ENCODE measurements at places on chromosomes 11 and 22. TPM values are rescaled to one million over a fixed set of nuclear protein-coding genes. Genes with fewer than 3 reads are reported as not detected.

DNA sequence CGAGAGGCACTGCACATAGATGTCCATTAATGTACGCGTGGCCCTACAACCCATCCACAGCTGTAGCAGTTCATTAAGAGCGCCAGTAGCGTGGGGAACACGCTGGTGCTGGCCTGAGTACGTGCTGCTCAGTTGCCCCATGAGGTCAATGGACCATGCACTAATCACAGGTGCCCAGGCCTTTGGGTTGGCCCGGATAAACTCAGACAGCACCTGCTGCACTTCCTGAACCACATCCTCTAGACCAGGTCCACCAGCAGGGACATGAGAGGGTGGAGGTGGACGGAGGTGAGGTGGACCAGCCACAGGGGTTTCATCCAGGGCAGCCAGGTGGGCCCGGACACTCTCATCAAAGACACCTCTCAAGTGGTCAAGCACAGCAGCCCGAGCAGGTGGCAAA, 3.1 kb upstream of the GANAB start:
- H3K4me3 ChIP-seq: no peak overlapping the region
- H3K36me3 ChIP-seq: no peaks in the 10 kb centered on the region
- DNase-seq: no peak
- no peak overlapping the region for H3K27ac ChIP-seq

- no peak for DNase-seq
- H3K27ac ChIP-seq: no peak overlapping the region
- H3K36me3 ChIP-seq: no peaks in the 10 kb centered on the region
- H3K4me1 ChIP-seq: no peaks in the 10 kb centered on the region
- H3K4me3 ChIP-seq: no peak overlapping the region
- no peaks in the 10 kb centered on the region for H3K27me3 ChIP-seq
These were observed 1060.7 kb downstream of the FAM181B start for GRCh38 chr11:81673001-81673400.

- no peaks in the 10 kb centered on the region for H3K36me3 ChIP-seq
- H3K27ac ChIP-seq: no peak overlapping the region
- H3K4me3 ChIP-seq: no peak overlapping the region
These were observed 69.0 kb upstream of the LDLRAD3 start for GRCh38 chr11:35874751-35875450.

DNA sequence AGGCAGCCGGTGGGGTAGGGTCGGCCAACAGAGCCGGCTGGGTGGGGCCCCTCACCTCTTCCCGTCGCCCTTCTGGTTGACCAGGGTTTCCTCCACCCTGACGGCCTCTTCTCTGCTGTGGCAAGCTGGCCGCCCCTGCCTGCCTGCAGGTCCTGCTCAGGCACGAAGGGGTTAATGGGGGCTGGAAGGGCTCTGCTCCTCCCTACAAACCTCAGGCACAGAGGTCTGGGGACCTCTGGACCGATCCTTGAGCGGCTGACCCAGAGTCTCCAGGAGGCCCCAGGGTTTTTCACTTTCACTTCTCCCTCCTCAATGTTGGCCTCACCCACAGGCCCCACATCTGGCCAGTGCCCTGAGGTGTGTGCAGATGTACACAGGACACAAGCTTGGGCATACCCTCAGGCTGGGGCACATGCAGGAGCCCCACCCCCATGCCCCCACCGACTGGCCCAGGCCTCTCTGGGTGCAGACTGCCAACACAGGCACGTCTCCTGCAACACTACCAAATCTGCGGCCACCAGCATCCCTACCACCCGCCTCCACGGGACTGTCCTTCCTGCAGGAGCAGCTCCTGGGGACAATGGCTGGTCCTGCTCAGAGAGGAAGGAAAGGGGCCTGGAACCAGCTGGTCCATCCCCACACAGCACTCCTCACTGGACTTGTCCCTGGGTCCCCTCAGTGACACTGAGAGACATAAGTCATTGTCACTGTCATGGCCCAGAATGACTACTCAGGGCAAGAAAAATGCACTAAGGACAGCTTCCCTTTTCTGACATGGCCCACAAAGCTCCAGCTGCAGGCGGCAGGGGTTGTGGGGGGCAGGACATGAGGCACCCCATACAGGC, 3.2 kb upstream of the TBX1 start:
- H3K27me3 ChIP-seq: peaks cover 86% of the 10 kb centered on the region
- no peak overlapping the region for H3K27ac ChIP-seq
- H3K4me3 ChIP-seq: peak overlapping the region; percentile 8

DNA sequence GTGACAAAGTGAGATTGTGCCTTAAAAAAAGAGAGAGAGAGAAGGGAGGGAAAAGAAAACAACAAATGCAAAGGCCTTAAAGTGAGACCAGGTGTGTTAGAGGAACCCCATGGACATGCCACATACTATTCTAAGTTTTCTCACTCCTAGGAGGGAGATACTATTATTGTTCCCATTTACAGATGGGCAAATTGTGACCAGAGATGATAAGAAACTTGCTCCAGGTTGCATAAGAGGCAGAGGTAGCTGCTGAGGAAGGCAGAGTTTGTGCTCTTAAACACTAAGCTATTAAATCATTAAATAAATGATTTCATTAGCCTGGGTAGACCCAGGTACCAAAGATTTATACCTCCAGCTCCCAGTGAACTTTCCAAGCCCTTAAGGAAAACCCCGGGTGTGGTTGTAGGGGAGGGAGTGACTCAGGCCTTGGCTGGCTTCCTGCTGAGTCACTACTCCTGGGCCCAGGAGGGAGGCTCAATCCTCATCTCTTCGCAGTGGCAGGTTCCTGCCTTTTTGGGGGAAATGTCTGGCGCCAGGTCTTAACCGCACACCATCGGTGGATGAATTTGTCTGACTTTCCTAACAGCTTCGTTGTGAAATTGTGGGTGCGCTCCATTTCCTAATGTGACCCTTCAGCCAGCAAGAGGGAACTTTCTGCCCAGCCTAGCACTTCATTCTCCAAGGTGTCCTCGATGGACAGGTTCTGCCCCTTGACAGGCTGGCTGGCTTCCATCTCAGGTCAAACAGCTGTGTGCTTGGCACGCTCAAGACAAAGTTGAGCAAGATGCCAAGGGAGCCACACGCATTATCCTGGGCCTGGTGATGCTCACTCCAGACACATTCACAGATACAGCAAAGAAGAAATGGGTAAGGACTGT, 33.4 kb upstream of the PTPRJ start:
- DNase-seq: peak; percentile 82
- no peak overlapping the region for H3K4me3 ChIP-seq
- H3K4me1 ChIP-seq: no peaks in the 10 kb centered on the region

GRCh38 chr11:100557830-100558611, 129.1 kb upstream of the ARHGAP42 start:
- H3K36me3 ChIP-seq: no peaks in the 10 kb centered on the region
- H3K4me3 ChIP-seq: no peak overlapping the region
- DNase-seq: no peak
- no peaks in the 10 kb centered on the region for H3K4me1 ChIP-seq
- no peak overlapping the region for H3K27ac ChIP-seq

- H3K36me3 ChIP-seq: no peaks in the 10 kb centered on the region
- no peaks in the 10 kb centered on the region for H3K4me1 ChIP-seq
- no peaks in the 10 kb centered on the region for H3K27me3 ChIP-seq
- H3K27ac ChIP-seq: peak overlapping the region; percentile 37
- DNase-seq: no peak
These were observed 71.5 kb upstream of the TTC12 start for GRCh38 chr11:113242767-113243397.

- H3K27me3 ChIP-seq: no peaks in the 10 kb centered on the region
- no peaks in the 10 kb centered on the region for H3K4me1 ChIP-seq
- no peak overlapping the region for H3K27ac ChIP-seq
- H3K36me3 ChIP-seq: no peaks in the 10 kb centered on the region
- no peak overlapping the region for H3K4me3 ChIP-seq
- DNase-seq: peak; percentile 48
These were observed 378.0 kb downstream of the NTM start for GRCh38 chr11:131748151-131749050.

PRAME gene
- total RNA-seq: not detected

DNA sequence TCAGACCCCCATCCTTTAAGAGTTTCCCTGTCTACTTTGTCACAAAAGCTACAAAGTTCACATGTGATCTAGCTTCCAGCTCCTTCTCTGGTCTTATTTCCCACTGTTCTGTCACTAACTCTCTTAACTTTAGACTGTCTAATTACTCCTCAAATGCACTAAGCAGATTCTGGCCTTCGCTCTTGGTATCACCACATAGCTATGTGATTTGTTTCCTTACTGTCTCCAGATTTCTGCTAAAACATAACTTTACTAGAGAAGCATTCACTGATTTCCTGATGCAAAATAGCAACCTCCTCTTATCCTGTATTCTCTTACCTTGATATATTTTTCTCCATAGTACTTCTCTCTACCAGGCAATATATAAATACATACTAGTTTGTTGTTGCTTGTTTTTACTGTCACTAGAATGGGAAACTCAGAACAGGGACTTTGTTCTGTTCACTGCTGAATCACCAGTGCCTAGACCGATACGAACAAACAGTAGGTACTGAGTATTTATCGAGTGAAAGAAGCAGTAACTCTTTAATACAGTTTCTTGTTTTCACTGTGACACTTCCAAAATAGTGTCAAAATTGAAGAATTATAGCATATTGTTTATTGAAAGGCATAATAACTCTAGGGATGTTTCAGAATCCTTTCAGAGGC, 205.6 kb downstream of the DDX10 start:
- no peak overlapping the region for H3K27ac ChIP-seq
- DNase-seq: no peak
- no peaks in the 10 kb centered on the region for H3K36me3 ChIP-seq
- no peaks in the 10 kb centered on the region for H3K4me1 ChIP-seq
- no peak overlapping the region for H3K4me3 ChIP-seq

GRCh38 chr11:121408830-121409229, 43.3 kb upstream of the SORL1 start:
- no peaks in the 10 kb centered on the region for H3K4me1 ChIP-seq
- H3K36me3 ChIP-seq: no peaks in the 10 kb centered on the region
- H3K4me3 ChIP-seq: no peak overlapping the region
- no peak for DNase-seq
- H3K27me3 ChIP-seq: no peaks in the 10 kb centered on the region
- H3K27ac ChIP-seq: peak overlapping the region; percentile 19

DNA sequence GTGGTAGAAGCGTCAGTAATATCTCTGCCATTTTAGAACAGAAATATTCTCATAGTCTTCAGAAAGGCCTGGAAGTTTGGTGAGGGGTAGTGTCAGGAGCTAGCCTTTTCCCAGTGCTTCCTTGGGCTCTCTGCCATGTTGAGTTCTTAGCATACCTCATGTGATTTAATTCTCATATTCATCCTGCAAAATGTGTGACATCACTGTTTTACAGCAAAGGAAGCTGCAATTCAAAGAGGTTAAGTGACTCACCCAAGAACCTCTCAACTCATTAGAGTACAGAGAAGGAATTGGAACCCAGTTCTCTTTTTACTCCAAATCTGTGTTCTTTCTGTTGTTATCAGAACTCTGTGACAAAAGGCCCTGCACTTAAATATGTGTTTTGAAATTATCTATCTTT, 72.1 kb downstream of the RNF169 start:
- no peak overlapping the region for H3K4me3 ChIP-seq
- no peaks in the 10 kb centered on the region for H3K27me3 ChIP-seq
- H3K4me1 ChIP-seq: no peaks in the 10 kb centered on the region
- H3K36me3 ChIP-seq: no peaks in the 10 kb centered on the region

TMPRSS6 gene
- 0.10 TPM for total RNA-seq

- no peak overlapping the region for H3K27ac ChIP-seq
- no peak for DNase-seq
- H3K4me1 ChIP-seq: no peaks in the 10 kb centered on the region
These were observed 3.0 kb upstream of the PPFIA1 start for GRCh38 chr11:70267405-70267950.

SLC15A3 gene
- 14.4 TPM for total RNA-seq

GRCh38 chr11:23585416-23586104, 725.3 kb upstream of the CCDC179 start:
- H3K4me1 ChIP-seq: no peaks in the 10 kb centered on the region
- no peak overlapping the region for H3K4me3 ChIP-seq
- H3K27ac ChIP-seq: no peak overlapping the region
- DNase-seq: no peak

- no peaks in the 10 kb centered on the region for H3K27me3 ChIP-seq
- no peak overlapping the region for H3K27ac ChIP-seq
- H3K4me3 ChIP-seq: no peak overlapping the region
- no peaks in the 10 kb centered on the region for H3K4me1 ChIP-seq
These were observed 632 bp downstream of the OR10Q1 start for GRCh38 chr11:58227956-58228615.

MOGAT2 gene
- total RNA-seq: 211 TPM

ARHGAP42 gene
- 13.4 TPM for total RNA-seq

PRRG4 gene
- total RNA-seq: 18.6 TPM

- H3K4me3 ChIP-seq: no peak overlapping the region
- DNase-seq: no peak
- H3K27ac ChIP-seq: no peak overlapping the region
- no peaks in the 10 kb centered on the region for H3K36me3 ChIP-seq
- H3K27me3 ChIP-seq: no peaks in the 10 kb centered on the region
These were observed 15.1 kb upstream of the PAMR1 start for GRCh38 chr11:35540526-35540925.

GRCh38 chr11:95148938-95149337, 59.3 kb downstream of the ENDOD1 start:
- no peak overlapping the region for H3K27ac ChIP-seq
- no peaks in the 10 kb centered on the region for H3K36me3 ChIP-seq
- no peaks in the 10 kb centered on the region for H3K27me3 ChIP-seq
- no peak for DNase-seq
- H3K4me3 ChIP-seq: no peak overlapping the region

GRCh38 chr11:45336136-45336535, 50.0 kb upstream of the SYT13 start:
- no peaks in the 10 kb centered on the region for H3K36me3 ChIP-seq
- no peaks in the 10 kb centered on the region for H3K27me3 ChIP-seq
- H3K27ac ChIP-seq: no peak overlapping the region
- DNase-seq: no peak

DNA sequence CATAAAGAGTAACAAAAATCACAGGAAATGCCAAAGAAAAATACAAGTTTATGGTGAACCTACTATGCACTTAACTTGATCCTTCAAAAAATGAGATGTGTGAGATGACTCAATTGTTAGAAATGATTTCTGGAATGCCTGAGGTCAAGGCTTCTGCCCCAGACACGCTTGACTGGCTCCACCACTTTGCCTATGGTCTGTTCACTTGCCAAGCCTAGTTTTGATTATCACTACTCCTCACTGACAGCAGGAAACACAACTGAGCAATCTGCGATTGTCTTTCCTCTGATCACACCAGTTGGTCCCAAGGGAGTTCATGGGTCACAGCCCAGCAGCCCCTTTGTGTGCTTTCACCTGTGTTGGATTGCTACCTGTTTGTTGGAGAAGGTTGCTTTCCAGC, 20.6 kb upstream of the PRDM10 start:
- H3K36me3 ChIP-seq: no peaks in the 10 kb centered on the region
- H3K4me1 ChIP-seq: no peaks in the 10 kb centered on the region
- no peak overlapping the region for H3K27ac ChIP-seq
- H3K4me3 ChIP-seq: no peak overlapping the region
- no peaks in the 10 kb centered on the region for H3K27me3 ChIP-seq
